ENCODE measurements at places on chromosomes 7 and 10.
A peak's percentile ranks its signal among the peaks of the same experiment; 100 is the strongest.

GRCh38 chr10:112775381-112775780 lies 174.7 kb upstream of the TCF7L2 start:
- no peak for DNase-seq

DNA sequence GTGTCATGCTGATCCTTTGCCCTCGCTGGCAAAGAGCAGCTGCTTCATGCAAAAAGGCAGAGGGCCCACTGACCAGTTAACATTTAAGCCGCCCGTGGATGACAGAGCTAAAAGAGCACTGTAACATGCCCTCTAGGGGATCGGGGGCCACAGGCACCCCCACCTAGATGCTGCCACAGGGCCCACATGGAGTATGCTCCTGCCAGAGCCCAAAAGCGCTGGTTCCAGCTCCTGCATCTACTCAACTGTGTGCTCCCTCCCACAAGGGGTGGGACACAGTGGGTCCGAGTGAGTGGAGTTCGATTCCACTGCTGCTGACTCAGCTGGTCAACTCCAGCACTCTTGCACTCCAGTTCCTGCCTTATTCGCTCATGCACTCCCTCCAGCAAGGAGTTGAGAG lies 199.8 kb upstream of the CNTNAP2 start:
- no peak for DNase-seq

GRCh38 chr10:114301177-114301576 lies 62.1 kb downstream of the VWA2 start:
- no peak for DNase-seq

GRCh38 chr10:75023074-75023473 lies 88.4 kb upstream of the SAMD8 start:
- no peak for DNase-seq

- no peak for DNase-seq
Measured at GRCh38 chr7:39721345-39721744, 98.0 kb downstream of the RALA start.

- no peak for DNase-seq
Measured at GRCh38 chr10:67883710-67884312, 645 bp upstream of the SIRT1 start.

- no peak for DNase-seq
Measured at GRCh38 chr10:131062621-131063260, 248.8 kb downstream of the TCERG1L start.

DNA sequence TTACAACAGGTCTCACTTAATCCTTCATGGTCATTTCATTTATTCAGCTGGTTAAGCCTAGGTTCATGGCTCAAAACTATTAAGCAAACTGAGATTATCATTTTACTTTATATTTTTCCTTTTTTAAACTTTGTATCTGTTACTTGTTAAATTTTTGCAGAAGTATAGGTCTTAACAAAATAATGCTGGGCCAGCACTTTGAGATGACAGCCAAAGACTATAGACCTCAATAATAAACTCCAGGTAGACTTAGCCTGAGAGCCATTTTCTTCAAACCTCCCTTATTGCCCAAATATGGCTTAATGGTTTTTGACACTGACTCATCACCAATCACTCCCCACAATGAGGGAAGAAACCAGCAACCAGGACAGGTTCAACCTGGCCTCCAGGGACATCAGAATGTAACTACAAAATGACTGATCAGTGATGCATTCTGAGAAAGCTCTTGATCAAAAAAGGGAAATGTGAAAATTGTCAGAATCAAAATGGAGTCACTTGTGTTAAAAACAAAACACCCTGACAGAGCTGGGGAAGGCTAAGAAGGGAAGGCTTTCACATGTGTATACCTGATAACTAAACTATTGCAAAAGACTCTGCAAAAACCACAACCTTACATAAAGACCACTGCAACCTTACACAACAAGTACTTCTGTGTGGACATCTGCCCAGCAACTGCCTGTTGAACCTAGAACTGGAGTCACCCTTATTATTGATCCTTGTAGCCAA lies 2.1 kb upstream of the CCDC126 start:
- DNase-seq = no peak

DNA sequence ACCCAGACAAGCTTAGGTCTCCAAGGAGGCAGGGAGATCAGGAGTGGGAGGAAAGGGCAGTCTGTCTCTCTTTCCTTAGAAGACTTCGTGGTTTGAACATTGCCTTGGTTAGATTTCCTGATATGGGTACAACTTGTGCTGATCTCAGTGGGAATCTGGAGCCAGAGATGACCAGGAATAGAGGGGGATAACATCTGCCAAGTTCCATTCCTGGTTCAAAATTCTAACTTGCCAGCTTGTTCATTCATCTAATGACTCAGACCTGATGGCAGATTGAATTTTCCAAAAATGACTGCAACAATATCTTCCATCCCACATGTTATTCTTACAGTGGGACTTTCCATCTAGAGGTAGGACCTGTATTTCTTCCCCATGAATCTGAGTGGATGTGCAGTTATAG lies 394.3 kb upstream of the PODXL start:
- DNase-seq = no peak

DNA sequence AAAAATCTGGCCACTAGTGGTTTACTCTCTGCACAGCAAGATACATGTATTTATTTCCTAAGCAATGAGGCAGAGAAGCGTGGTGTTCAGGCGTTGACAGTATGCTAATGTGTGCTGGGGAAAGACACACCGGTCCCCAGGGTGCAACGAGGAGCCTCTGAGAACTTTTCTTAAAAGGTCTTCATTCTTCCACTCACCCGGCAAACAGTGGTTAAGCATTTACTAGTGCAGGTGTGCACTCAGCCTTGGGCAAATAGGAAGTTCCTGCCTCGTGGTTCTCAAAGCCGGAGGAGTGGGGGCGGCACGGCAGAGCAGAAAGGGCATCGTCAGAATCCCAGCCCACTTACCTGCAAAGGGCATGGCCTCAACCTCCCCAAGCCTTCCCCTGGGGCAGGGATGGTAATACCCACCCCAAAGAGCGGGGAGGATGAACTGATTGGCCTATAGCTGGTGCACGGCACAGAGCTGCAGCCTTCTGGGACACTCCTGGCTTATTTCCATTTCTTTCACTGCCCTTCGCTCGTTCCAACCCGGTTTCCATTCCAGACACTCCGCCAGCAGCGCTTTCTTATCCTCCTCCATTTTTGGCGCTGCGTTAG lies 184.3 kb upstream of the CTBP2 start:
- DNase-seq = no peak

DNA sequence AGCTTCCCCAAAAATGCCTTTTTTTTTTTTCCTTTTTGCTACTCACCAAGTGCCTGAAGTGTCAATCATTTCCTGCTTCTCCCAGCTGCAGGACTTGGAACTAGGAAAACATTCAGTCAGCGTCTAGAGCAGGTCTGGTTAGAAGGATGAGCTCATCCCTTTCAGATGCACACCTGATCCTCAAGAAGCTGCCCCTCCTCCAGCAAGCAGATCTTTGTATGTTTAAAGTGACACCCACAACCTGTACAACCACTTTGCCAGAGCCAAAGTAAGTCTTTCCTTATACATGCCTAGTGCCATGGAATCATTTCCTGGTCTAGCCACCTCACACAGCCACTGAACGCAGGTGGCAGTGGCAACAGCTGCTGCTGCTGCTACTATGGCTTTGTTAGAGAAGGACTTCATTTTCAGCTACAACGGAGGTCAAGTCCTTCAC lies 10.4 kb upstream of the USP54 start:
- DNase-seq = no peak

- no peak for DNase-seq
Measured at GRCh38 chr10:117534321-117535297, 7.9 kb upstream of the EMX2 start.

- DNase-seq = no peak
Measured at GRCh38 chr7:150866932-150867564, 14.7 kb downstream of the AOC1 start.

DNA sequence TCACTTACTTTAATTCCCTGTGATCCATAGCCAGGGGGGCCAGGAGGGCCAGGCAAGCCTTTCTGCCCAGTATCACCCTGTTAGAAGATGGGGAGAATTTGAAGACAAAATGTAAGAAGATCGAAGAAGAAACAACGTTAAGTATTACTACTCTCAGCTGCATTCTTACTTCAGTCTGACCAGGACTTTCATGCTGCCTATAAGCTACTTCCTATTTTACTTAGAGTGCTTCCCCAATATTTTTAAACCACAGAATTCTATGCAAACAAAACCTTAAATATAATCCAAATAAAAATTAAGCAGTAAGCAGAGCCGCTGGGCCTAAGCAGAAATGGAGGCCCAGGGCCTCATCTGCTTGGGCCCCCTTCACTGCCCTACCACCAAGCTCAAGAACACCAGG lies 117.8 kb downstream of the COL28A1 start:
- no peak for DNase-seq

GRCh38 chr10:12631787-12632562 lies 282.6 kb downstream of the CAMK1D start:
- DNase-seq = no peak

DNA sequence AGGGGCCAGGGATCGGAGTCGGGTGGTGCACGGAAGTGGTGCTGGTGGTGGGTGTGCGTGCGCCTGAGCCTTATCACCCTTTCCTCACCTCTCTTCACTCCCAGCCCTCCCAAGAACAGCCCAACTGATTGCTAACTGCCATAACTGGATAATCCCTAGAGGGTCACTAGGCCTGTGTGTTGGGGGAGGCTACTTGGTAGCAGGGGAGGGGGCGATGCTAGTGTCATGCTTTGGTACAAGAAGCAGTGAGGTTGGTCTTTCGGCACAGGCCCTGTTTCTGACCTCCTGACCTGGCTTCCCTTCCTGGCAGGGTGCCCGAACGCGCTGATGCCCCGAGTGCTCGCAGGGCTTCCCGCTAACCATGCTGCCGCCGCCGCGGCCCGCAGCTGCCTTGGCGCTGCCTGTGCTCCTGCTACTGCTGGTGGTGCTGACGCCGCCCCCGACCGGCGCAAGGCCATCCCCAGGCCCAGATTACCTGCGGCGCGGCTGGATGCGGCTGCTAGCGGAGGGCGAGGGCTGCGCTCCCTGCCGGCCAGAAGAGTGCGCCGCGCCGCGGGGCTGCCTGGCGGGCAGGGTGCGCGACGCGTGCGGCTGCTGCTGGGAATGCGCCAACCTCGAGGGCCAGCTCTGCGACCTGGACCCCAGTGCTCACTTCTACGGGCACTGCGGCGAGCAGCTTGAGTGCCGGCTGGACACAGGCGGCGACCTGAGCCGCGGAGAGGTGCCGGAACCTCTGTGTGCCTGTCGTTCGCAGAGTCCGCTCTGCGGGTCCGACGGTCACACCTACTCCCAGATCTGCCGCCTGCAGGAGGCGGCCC lies 652 bp downstream of the KAZALD1 start:
- no peak for DNase-seq

GRCh38 chr7:106346678-106347217 lies 62.0 kb upstream of the NAMPT start:
- DNase-seq = no peak

- DNase-seq = no peak
Measured at GRCh38 chr7:99953649-99954048, 22.2 kb downstream of the AZGP1 start.

DNA sequence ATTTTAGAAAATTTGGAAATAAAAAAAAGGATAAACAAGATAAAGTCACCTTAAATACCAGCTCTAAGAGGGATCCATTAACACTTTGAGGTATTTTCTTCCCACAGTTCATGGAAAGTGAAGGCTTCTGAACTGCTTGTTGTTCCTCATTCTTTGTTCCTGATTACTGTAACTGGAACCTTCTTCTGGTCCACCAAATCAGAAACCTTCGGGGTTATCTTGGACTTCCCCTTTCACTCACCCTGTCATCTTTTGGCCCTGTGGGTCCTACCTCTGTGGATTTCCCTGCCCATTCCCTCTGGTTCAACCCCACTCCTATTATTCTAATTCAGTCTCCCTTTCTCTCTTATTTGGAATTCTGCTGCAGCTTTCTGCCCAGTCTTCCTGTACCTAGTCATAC lies 116.5 kb upstream of the PRPS1L1 start:
- DNase-seq = no peak

- peak; percentile 67 for DNase-seq
Measured at GRCh38 chr7:151172273-151173141, 5.0 kb upstream of the GBX1 start.

- DNase-seq = no peak
Measured at GRCh38 chr10:129969911-129970464, 5.9 kb upstream of the EBF3 start.

GRCh38 chr7:114109721-114110120 lies 190.9 kb upstream of the PPP1R3A start:
- DNase-seq = no peak

DNA sequence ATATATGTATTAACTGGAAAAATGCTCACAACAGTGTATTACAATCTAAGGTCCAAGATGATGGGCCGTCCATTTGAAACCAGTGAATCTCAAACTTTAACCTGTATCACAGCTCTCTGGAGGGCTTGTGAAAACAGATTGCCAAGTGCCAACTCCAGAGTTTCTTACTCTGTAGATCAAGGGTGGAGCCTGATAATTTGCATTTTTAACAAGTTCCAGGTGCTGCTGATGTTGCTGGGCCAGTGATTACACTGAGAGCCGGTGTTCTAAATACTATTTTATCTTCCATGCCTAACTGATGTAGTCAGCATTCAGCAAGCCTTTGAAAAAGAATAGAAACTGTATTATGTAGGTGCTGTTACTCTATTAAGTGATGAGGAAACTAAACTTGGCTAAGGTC lies 269.9 kb upstream of the FERD3L start:
- DNase-seq = no peak

DNA sequence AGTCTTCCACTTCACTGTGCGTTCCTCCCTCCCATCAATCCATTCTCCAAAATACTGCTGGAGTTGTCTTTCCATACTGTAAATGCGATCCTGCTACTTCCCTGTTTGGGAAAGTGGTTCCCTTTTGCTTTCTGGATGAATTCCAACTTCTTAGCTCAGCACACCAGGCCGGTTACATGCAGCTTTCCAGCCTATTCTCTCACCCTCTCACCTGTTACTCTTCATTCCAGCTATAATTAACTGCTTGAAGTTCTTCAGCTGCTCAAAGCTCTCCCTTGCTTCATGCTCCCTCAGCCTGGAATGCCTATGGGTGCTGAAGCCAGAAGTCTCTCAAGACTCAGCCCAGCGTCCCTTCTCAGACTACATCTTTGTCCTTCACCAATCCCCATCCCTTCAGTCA lies 6.0 kb upstream of the ZNRF2 start:
- DNase-seq = no peak

GRCh38 chr7:100875356-100875751 lies 451 bp downstream of the SRRT start:
- no peak for DNase-seq

DNA sequence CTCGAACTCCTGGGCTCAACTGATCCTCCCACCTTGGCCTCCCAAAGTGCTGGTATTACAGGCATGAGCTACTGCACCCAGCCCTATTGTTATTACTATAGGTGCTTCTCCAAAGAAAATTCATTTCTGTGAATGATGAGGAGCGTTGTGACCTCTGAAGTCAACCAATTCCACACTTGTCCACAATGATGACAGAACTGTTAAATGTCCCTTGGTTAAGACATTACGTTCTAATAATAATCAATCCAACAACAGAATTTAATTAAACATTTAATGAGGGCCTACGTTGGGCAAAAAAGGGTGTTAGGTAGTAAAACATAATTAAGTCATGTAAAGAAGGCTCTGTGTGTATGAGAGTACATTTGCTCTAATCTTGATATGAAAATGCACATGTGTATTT lies 18.2 kb downstream of the POLR3A start:
- no peak for DNase-seq

GRCh38 chr10:132304756-132305509 lies 2.8 kb downstream of the STK32C start:
- DNase-seq = no peak

Data from amygdala (tissue), 56 donors.